IMR-90 (cell line): ENCODE measurements at places on chromosomes 2 and 18. TPM values are rescaled to one million over a fixed set of nuclear protein-coding genes. Genes with fewer than 3 reads are reported as not detected.

Gene SULT1C4
- total RNA-seq: 0.36 and 0.56 TPM in 2 replicates

- no peak for DNase-seq
These were observed 419.1 kb downstream of the TRIB2 start for GRCh38 chr2:13135856-13136255.

DNA sequence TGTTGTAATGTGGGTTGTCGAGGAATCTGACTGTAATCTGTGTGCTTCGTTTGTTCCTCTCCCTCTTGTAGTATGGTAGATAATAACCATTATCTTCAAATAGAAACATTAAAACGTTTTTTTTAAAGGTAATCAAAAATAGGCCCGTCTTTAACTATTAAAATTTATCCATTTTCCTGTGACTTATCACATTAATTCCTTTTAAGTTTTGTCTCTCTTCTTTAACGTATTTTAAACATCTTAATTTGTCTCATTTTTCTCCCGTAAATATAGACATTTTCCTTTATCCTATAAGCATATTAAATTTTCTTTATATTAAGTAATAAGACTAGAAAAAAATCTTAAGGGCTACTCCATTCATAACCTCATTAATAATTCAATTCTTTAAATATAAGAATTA is 41.3 kb downstream of the EIF2AK3 start:
- DNase-seq: no peak

DNA sequence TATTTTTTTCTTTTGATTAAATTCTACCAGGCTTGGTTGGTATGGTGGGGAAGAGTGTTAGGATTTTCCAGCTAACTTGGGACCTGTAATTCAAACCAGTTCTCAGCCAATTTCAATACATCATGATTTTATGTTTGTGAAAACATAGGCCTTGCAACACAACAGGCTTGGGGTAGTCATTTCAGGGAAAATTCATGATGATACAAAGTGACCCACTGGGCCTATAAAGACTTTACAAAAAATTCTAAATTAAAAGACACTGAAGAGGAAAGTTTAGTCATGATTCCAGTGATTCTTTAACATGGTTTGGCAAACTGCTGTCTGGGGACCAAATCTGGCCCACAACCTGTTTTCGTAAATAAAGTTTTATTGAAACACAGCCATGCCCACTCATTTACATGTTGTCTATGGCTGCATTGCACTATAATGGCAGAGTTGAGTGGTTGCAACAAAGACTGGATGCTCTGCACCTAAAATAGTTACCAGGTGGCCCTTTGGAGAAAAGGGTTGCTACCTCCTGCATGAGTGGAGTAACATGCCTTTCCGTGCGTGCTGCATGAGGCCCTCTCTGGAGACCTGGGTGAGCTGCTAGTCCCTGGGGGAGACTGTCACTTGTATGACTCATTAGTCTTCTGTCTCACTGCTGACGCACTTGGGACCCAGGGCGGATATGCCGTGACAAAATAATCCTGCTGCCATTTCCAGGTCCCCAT is 73.6 kb downstream of the NPAS2 start:
- DNase-seq: no peak

Gene DPP4
- total RNA-seq: 19.0 and 24.2 TPM in 2 replicates

DNA sequence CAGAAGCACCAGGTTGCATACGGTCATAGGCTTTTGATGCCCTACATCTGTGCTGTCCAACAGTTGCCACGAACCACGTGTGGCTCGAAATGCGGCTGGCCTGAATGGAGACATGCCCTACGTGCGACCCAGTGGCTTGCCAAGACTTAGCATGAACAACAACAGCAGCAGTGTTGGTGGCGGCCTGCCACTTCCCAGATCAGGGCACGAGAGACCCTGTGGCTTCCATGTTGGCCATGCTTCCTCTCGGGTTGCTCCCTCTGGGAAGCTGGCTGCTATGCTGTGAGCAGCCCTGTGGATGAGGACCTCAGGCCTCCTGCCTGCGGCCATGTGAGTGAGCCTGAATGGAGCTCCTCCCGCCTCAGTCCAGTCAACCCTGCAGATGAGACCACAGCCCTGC is 212.3 kb downstream of the HDAC4 start:
- no peak for DNase-seq

GRCh38 chr2:33287507-33288005 is 188.9 kb upstream of the RASGRP3 start:
- no peak for DNase-seq

- no peak for DNase-seq
These were observed 6.2 kb upstream of the MYL12B start for GRCh38 chr18:3255611-3256165.

GRCh38 chr2:17148407-17149145 is 369.7 kb downstream of the RAD51AP2 start:
- no peak for DNase-seq

- no peak for DNase-seq
These were observed 236.0 kb downstream of the DOK6 start for GRCh38 chr18:69636529-69637301.

- DNase-seq: peak; percentile 70
These were observed 5.4 kb downstream of the SPR start for GRCh38 chr2:72892506-72893173.

GRCh38 chr2:148967578-148967977 is 70.9 kb upstream of the LYPD6B start:
- peak; percentile 5 for DNase-seq

DNA sequence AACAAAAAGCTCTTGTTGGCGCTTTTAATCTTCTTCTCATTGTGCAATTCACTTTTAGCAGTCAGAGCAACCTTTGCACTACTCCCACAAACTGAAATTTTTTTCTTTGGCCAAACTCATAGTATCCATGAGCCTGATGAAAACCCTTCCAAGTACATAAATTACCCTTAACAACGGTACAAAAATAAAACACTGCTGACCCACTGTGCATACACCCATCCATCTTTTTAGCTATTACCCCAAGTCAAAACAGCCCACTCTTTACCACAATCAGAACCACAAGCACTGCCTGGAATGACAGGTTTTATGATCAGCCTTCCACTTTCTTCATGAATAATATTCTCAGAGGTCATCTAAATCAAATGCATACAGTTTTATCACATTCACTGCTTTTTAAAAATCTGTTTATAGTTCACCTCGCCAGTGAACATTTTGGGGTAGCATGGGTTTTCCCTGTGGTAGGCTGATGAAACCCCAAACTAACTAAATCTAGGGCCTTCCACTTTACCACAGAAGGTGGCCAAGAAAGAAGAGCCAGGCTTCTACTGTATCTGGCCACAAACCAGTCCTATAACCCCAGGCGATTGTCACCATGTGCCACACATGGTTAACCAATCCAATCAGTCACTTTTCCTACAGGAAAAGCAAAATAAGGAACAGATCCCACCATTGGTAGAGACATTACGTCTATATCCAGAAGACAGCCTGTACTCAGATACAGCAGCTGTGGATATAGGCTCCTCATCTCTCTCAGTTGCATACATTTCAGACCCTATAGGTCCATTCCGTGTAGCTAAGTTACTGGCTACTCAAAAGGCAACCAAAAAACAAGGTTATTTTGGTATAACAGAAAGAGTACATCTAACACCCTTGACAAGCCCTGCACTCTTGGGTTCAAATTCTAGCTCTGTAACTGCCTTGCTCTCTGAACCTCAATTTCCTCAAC is 171.3 kb downstream of the THADA start:
- no peak for DNase-seq

DNA sequence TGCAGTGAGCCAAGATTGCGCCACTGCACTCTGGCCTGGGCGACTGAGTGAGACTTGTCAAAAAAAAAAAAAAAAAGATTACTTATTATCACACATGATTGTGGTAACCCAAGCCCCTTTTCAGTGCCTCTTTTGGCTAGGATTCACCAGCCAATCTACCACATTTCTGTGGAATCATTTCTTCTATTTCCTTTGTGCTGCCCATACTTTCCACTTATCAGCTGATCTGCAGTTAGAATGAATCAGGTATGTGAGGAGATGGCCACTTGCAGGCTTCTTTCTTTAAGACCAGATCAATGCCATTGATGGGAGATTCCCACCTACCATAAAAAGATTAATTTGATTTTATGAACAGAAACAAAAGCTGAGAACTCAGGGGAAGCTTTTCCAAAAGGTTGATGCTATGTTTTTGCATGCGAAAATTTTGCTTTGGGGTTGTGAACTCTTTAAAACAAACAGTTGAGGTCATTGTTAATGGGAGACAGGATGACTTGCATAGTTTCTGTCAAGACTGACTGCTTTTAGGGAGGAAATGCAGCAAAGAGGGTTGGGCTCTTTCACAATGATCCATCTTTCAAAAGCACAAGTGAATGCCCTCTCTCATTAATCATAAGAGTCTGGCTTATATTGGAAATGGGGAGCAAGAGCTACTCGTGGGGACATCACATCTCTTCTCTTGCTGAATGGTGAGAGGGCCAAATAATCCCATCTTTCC is 66.9 kb upstream of the CYP26B1 start:
- DNase-seq: peak; percentile 76

GRCh38 chr2:111662771-111663470 is 221.1 kb downstream of the ANAPC1 start:
- DNase-seq: peak; percentile 10

- no peak for DNase-seq
These were observed 73.2 kb upstream of the GPC1 start for GRCh38 chr2:240362216-240362755.

Gene RAX
- total RNA-seq: not detected in 2 replicates

- DNase-seq: no peak
These were observed 23.9 kb downstream of the RRM2 start for GRCh38 chr2:10146366-10147005.

DNA sequence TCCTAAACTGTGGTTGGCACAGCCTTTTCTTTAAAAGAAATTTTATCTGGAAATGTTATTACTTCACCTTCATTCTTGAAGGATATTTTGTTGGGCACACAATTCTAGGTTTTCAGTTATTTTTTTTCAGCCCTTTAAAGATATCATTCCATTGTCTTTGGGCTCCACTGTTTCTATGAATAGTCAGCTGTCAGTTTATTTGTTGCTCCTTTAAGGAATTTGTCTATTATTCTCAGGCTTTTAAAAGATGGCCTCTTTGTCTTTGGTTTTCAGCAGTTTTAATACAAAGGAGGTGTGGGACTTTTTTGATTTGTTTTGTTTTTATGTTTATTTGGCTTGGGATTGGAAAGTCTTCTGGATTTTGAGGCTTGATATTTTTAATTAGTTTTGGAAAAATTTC is 61.8 kb downstream of the VAPA start:
- no peak for DNase-seq

DNA sequence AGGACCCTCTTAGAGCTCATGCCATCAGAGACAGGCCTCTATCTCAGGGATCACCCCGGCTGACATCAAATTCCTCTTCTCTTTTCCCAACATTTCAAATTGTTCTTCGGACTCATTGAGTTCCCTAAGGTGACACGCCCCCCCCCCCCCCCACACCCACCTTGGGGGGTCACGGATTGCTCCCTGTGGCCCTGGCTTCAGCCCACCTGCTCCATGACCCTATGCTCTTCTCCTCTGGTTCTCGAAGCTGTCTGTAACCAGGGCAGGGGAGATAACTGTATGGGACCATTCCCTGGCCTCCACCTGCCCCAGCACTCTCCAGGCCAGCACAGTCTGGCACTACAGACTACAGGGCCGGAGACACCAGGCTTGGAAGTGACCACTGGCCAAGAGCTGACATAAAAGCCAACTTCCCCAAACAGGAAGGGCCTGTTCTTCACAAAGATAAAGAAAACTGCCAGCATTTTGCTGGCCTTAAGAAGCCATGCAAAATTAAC is 7.1 kb downstream of the MTERF4 start:
- DNase-seq: no peak

Gene GKN2
- not detected in 2 replicates for total RNA-seq

Gene TNP1
- not detected in 2 replicates for total RNA-seq

GRCh38 chr2:8592736-8593135 is 89.1 kb upstream of the ID2 start:
- no peak for DNase-seq

Gene DIS3L2
- total RNA-seq: 16.7 and 19.2 TPM in 2 replicates
